ENCODE measurements at places on chromosomes 2 and 18.
A peak's percentile ranks its signal among the peaks of the same experiment; 100 is the strongest.

- peak; percentile 29 for DNase-seq
Observed at GRCh38 chr2:102235491-102235890, 48.7 kb downstream of the IL1RL2 start.

DNA sequence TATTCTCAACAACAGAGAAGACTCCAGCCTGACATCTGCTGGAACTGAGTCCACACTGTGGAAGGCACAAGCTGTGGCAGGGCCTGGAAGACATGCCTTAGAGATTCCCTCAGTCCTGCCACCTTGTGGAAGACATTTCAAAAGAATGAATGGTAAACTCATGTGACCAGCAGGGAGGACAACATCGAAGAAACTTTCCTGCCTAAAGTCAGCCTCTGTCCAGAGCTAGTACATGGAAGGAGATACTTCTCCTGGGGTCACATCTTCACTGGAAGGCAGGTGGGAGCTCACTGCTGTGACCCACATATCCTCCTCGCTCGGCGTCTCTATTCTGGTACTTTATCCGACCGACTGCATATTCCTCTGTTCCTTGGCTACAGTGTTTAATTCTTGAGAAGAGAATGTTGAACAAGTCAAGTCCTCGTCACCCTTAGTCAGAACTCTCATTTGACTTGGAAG, 59.5 kb downstream of the PUM2 start:
- DNase-seq: peak; percentile 91

- DNase-seq: no peak
Observed at GRCh38 chr2:102971701-102972100, 209.9 kb downstream of the TMEM182 start.

- DNase-seq: no peak
Observed at GRCh38 chr2:218557941-218558340, 10.2 kb downstream of the USP37 start.

GRCh38 chr2:24274809-24275208, 85.5 kb downstream of the ITSN2 start:
- no peak for DNase-seq

- DNase-seq: no peak
Observed at GRCh38 chr2:157929871-157930667, 53.9 kb upstream of the ACVR1 start.

GRCh38 chr2:165240916-165241315, 1.7 kb downstream of the SCN2A start:
- DNase-seq: no peak

DNA sequence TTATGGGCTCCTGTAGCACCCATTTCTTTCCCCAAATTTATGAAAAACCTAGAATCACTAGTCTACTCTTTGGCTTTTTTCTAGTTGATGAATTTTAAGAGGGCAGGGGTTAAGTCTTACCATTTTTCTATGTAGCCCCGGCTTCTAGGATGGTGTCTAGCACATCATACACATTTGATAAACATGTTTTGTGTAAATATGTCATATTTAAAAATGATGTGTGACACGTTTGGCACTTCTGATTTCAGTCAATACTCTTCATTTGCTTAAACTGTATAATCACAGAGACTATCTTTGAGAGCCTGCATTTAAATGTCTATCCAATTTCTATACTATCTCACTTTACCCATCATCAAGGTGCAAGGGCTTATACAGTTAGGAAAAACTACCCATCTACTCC, 331.1 kb downstream of the TDRD15 start:
- DNase-seq: no peak

GRCh38 chr2:140154271-140154670, 1374.1 kb upstream of the NXPH2 start:
- DNase-seq: no peak

DNA sequence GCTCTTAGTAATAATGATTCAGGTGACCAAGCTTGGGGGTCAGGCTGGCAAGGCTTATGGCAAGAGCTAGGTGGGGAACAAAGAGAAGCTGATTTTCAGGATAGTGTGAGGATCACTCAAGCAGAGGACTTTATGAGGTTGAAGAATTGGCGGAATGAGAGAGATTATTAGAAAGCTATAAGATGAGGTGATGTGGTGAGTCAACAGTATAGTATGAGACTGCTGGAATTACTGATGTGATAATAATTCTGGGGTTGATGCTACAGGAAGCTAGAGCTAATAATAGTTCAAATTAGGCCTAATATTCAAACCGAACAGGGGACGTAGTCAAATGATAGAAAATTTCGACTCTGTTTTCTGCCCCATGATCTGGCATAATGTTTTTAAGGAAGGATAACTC, 2115.3 kb upstream of the PIK3C3 start:
- DNase-seq: no peak

- DNase-seq: no peak
Observed at GRCh38 chr2:30269771-30270145, 38.4 kb downstream of the LBH start.
